Stimulated activated CD8-positive, alpha-beta memory T cell treated with anti-CD3 and anti-CD28 coated beads, Interleukin-15, amount 100 ng/mL, for 24 hours (primary cell): ENCODE measurements at places on chromosomes 16 and 17.

DNA sequence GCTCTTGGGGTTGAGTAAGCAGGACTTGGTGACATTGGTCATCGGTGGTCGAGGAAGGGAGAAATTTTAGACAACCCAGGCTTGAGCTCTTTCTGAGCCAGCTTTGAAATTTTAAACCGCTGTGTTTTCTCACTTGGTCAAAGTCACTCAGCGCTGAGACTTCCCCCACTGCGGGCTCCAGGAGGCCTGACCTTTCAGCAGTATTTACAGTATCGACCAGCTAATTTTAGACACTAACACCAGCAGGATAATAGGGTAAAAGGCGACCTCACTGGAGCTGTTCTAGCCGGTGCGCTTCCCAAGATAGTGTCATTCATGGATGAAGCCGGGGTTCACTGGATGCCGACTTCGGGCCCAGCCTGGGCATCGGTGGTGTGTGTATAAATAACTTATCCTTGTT is 29.7 kb upstream of the WSCD1 start:
- DNase-seq = no peak

DNA sequence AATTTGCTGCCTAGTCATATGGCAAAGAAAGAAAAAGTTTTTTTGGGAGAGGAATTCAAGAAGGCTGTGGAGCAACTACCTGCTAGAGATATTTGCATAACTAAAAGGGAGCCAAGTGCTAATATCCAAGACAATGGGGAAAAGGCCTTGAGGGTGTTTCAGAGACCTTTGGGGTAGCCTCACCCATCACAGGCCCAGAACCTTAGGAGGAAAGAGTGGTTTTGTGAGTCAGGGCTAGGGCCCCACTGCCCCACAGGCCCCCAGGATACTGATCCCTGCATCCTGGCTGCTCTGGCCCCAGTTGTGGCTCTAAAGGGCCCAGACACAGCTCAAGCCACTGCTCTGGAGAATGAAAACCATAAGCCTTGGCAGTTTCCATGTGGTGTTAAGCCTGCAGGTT is 41.9 kb upstream of the SDK2 start:
- no peak for DNase-seq

DNA sequence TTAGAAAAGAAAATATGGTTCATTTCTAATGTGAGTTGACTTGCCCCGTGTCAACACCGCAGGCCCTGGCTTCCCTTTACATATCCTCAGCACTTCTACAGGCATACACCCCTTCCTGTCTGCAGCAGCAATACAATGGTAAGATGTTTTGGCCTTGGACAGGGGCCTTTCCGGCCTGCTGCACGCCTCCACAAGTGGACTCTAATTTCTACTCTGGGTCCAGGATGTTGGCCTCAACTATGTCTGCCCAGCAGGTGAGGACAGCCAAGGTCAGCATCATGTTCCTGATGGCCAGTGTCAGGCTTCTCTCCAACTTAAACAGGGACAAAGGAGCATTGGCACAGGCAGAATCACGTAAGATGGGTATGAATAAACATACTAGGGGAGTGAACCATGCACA is 11.0 kb downstream of the C17orf67 start:
- DNase-seq = no peak

DNA sequence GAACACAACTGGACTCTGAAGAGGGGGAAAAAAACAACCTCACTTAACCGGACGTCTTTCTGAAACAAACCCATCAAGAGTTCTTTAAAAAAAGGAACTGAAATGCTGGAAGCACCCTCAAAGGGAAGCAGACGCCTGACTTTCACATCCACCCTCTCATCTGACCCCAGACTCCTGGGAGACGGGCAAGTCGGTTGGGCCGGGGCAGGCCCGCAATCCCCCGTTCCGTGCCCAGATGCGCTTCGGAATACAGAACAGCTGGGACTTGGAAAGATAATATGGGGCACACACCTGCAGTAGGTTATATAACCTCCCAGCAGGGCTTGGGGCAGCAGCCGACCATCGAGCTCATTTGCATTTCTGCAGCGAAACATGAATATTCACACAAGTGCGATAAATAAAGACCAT is 3.7 kb downstream of the ARHGAP27 start:
- DNase-seq = no peak
